Omental fat pad (tissue), 4 donors: ENCODE measurements at places on chromosomes 7 and 10. TPM values are rescaled to one million over a fixed set of nuclear protein-coding genes. Genes with fewer than 3 reads are reported as not detected.

DNA sequence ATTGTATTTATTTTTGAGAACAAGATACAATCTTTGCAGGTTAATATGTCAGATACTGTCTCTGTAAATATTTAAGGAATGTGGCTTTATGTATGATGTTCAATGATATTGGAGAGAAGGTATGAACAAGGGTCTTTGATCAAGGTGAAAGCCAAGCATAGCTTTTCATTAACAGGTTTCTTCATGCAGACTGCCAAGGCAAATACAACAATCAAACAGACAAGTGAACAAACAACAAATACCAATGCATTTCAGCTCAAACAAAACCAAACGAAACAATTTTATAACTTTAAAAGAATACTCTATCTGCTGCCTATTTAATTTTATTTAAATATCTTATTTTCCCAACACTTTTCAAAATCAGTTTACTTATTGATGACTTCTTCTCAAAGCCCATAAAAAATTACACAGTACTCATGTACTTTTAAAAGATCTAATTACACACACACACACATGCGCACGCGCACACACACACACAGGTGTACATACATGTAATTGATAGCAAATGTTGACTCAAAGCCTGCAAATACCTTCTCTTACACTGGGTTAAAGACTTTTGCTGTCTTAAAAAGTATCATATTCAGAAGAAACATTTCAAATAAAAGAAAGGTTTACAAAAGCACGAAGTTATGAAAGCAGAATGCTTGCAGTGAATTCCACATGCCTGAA, 201.1 kb upstream of the CCDC6 start:
- no peak for DNase-seq

- DNase-seq: no peak
Measured at GRCh38 chr7:30557245-30557644, 37.4 kb upstream of the GARS1 start.

GRCh38 chr10:48735836-48736390, 51.2 kb downstream of the WDFY4 start:
- no peak for DNase-seq

The SFTPA1 gene
- total RNA-seq: not detected

- DNase-seq: no peak
Measured at GRCh38 chr7:99244939-99245338, 27.7 kb upstream of the MYH16 start.

DNA sequence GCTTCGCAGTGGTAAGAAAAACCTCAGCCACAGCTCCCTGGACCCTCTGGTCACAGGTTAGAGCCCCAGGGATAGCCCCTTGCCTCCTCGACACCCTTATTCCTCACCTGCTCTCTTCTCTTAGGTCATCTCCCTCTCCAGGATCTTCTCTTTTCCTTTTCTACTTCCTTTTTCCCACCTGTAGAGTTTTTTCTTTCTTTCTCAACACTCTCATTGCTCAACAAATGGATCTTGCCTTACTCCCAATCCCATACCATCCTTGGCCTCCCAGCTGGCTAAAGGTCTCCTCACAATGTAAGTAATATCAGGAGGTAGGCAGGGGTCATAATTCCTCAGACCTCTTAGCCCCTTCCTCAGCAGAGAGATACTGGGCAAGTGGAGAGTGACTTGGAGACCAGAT, 17.2 kb downstream of the WNT8B start:
- DNase-seq: no peak

The RAB19 gene
- not detected for total RNA-seq

DNA sequence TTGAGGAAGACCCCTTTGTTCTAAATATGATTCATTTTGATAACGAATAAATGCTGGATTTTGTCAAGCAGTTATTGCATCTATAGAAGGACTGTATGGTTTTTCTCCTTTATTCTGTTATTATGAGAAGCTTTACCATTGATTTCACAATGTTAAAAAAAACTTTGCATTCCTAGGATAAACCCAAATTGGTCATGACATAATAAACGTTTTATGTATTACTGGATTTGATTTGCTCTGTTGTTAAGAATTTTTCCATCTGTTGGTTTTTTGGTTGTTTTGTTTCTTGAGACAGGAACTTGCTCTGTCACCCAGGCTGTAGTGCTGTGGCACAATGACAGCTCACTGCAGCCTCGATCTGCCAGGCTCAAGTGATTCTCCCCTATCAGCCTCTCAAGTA, 2.2 kb upstream of the DNA2 start:
- no peak for DNase-seq

- DNase-seq: no peak
Measured at GRCh38 chr10:26481914-26482550, 43.9 kb downstream of the APBB1IP start.
